ENCODE measurements at places on chromosomes 1 and 21.

DNA sequence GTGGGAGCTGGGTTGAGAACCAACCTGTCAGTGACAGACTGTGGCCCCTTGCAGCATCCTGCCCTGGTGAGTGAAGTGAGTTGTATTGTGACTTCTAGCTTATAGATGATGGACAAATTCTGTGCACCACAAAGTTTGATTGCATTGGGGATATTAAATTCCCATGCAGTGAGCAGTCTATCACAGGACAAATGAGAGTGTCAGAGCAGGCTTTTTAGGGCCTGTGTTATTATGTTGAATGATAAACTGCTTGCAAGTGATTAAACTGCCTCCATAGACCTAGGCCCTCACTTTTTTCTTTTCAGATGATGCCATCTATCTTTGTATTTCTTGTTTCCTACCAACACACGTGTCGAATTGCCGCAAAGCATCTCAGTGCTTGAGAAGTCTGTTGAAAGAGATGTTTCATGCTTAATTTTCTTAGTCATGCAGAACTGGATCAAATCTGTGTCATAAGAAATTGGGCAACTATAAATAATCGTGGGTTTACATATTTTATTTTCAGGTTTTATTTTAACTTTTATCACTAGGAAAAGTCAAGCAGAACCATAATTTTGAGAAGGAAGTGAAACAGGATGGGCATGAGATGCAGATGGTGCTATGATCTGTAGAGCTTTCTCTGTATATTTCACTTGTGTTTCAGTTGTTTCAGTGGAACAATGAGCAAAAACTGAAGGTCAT lies 199.2 kb downstream of the S1PR1 start:
- DNase-seq: no peak

DNA sequence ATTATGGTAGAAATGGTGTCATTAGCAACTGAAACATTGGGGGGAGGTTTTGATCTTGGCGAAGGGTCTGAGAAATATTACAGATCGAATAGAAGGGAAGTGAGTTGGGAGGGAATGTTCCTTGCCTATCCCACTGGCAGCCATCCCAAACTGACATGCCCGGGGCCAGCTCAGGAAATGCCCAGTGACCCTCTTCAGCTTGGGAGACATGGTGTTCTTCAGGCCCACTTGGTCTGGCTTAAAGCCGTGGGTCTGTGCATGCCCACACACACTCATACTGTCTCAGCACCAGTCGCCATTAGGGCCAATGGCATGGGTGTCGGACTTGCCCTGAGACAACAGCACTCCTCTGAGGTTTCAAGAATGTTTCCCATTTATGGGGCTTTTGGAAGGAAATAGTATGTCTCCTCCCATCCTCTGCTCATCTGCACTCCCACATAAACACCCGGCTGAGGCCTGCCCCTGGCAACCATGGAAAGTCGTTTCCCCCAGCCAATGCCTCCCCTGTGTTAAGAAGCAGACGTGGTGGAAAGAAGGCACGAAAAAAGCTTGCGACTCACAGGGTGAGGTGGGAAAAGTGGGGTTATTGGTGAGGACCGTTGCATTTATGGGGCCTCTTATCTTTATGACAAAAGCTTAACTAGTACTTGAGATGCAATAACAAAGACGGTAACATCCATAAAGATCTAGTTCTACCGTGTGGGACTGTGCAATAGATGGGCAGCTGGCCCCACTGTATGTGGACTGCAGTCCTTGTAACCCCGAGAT lies 2.0 kb downstream of the RNF186 start:
- no peak for DNase-seq

DNA sequence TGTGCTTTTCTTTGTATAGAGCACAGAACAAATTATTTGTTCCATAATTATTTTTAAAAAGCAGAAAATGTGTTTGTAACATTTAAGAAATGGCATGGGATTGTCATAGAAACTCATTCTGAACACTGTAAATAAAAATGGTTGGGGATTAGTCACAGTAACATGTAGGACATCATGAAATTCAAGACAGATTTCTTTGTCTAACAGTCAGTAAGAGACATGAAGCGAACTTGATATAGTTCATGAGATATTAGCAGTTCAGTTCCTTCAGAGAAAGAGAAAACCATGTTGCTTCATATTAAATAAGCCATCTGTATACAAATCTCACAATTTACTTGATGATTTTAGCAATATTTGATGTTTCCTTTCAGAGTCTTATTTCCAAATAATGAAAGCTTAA lies 19.7 kb downstream of the NFIA start:
- no peak for DNase-seq

GRCh38 chr1:235286667-235287066 lies 41.3 kb downstream of the ARID4B start:
- no peak for DNase-seq

DNA sequence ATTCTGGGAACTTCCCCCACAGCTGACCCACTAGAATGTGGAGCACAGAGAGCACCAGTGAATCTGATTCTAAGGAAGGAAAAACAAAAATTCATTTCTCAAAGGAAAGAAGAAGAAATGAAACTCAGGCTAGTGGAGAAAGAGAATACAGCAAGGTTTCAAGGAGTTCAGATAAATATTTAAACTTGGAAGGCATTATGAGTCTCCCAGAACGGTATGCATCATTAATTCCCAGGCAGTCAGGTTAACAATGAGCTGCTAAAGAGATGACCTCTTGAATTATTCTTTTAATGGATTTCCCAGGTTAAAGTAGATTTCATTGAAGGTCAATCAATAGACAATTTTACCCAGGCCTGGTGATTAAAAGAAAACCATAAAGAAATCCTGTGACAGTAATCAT lies 103.6 kb upstream of the KAZN start:
- DNase-seq: no peak

DNA sequence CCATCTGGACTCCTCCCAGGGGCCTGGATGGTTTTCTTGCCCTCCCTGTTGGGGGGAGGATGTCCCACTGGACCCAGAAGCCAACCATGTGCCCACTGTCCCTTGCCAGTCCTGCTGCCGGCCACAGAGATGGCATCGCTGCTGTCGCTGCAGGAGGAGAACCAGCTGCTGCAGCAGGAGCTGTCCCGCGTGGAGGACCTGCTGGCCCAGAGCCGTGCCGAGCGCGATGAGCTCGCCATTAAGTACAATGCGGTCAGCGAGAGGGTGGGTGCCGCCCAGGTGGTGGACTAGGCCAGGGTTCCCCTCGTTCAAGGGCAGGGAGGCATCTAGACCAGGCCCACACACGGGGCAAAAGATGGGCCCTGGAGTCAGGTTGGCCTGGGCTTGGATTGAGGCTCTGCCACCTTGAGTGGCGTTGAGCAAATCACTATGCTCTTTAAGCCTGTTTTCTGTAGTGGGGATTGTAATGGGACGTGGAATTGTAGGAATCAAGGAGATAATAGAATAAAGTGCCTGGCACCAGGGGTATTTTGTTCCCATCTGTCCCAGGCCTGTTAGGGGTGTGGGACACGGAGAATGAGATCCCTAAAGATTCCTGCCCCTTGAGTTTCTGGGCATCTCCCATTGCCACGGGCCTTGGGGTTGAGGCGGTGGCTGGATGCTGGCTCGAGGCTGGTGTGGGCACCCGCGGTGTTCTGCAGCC lies 2.6 kb downstream of the CROCC start:
- no peak for DNase-seq

GRCh38 chr1:183070923-183071618 lies 47.9 kb downstream of the LAMC1 start:
- DNase-seq: no peak

GRCh38 chr1:28104866-28105467 lies 16.6 kb upstream of the EYA3 start:
- DNase-seq: no peak

GRCh38 chr1:74733604-74734484 lies 892 bp downstream of the TYW3 start:
- DNase-seq: peak; percentile 83

- DNase-seq: no peak
Measured at GRCh38 chr1:71339238-71339637, 258.4 kb upstream of the ZRANB2 start.

GRCh38 chr21:30408782-30409494 lies 13.1 kb downstream of the KRTAP13-1 start:
- peak; percentile 4 for DNase-seq

DNA sequence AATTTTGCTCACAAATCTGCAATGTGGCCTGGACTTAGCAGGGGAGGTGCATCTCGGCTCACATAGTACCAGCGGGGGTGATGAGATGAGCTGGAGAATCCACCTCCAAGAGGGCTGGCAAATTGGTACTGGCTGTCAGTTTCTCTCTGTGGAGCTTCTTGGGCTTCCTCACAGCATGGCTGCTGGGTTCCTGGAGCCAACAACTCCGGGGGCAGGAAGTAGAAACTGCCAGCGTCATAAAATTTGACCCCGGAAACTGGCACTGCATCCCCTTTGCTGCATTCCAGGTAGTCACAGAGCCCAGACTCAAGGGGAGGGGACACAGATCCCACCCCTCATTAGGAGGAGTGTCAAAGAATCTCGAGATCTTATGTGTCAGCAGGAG lies 17.0 kb upstream of the TNFRSF1B start:
- DNase-seq: no peak

- no peak for DNase-seq
Measured at GRCh38 chr1:155184835-155185782, 11.5 kb downstream of the TRIM46 start.

- DNase-seq: no peak
Measured at GRCh38 chr1:154181944-154182343, 10.0 kb downstream of the TPM3 start.

DNA sequence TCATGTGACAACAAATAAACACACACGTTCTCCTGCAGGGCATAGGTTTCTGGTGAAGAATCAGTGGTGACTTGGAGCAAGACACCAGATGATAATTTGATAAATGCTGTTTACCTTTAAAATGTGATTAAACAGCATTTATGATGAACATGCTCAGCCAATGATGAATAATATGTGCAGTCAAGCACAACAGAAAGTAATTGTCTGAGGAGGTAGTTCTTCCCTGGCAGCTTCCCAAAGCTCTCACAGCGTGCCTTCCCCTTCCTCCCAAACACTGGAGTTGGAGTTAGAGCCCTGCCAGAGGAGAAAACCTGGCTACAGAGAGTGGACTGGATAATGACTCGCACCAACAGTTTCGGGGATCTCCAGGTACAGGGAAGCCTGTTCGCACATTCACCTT lies 463.5 kb downstream of the SMYD3 start:
- DNase-seq: no peak

- DNase-seq: no peak
Measured at GRCh38 chr1:213041443-213041842, 9.6 kb upstream of the RPS6KC1 start.
